B cell (primary cell): ENCODE measurements at places on chromosomes 16 and 17. TPM values are rescaled to one million over a fixed set of nuclear protein-coding genes. Genes with fewer than 3 reads are reported as not detected.

EPN3 gene
- not detected in 2 replicates for polyA plus RNA-seq

CTRB2 gene
- not detected in 2 replicates for polyA plus RNA-seq

TBC1D3L gene
- 3.6 and 43.5 TPM in 2 replicates for polyA plus RNA-seq

TMEM100 gene
- not detected in 2 replicates for polyA plus RNA-seq

CCL15 gene
- not detected in 2 replicates for polyA plus RNA-seq

SLFN14 gene
- polyA plus RNA-seq, result not detected in 2 replicates

- no peak overlapping the region for H3K27ac ChIP-seq
- DNase-seq, result no peak
- H3K36me3 ChIP-seq, result no peaks in the 10 kb centered on the region
- no peak overlapping the region for H3K4me3 ChIP-seq
- peaks cover 21% of the 10 kb centered on the region for H3K4me1 ChIP-seq
Measured at GRCh38 chr17:2211661-2212399, 91.8 kb downstream of the SMG6 start.

DNA sequence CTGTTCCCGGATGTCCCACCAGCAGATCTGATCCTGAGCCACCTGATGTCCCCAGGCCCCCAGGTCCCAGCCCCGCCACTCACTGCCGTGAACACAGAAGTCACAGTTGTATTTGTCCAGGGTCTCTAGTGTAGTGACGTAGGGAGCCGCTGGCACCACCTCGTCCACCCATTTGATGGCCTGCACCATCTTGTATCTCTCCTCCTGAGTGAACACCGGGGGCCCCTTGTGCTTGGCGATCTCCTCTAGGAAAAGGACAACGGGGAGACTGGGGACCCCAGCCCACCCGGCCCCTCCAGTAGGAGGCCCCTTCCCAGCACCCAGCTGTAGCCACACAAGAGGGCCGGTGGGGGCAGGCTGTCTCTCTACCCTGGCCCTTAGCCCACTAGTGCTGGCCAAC lies 2.4 kb downstream of the PCYT2 start:
- peaks cover 35% of the 10 kb centered on the region for H3K36me3 ChIP-seq
- H3K4me3 ChIP-seq, result no peak overlapping the region
- H3K27me3 ChIP-seq, result no peaks in the 10 kb centered on the region
- H3K4me1 ChIP-seq, result peaks cover 14% of the 10 kb centered on the region

- no peak for DNase-seq
- no peak overlapping the region for H3K4me3 ChIP-seq
- H3K27ac ChIP-seq, result no peak overlapping the region
- H3K27me3 ChIP-seq, result no peaks in the 10 kb centered on the region
Measured at GRCh38 chr16:69250081-69250480, 61.1 kb upstream of the VPS4A start.

GRCh38 chr17:59513934-59514841 lies 51.2 kb upstream of the DHX40 start:
- no peaks in the 10 kb centered on the region for H3K4me1 ChIP-seq
- H3K4me3 ChIP-seq, result no peak overlapping the region

DNA sequence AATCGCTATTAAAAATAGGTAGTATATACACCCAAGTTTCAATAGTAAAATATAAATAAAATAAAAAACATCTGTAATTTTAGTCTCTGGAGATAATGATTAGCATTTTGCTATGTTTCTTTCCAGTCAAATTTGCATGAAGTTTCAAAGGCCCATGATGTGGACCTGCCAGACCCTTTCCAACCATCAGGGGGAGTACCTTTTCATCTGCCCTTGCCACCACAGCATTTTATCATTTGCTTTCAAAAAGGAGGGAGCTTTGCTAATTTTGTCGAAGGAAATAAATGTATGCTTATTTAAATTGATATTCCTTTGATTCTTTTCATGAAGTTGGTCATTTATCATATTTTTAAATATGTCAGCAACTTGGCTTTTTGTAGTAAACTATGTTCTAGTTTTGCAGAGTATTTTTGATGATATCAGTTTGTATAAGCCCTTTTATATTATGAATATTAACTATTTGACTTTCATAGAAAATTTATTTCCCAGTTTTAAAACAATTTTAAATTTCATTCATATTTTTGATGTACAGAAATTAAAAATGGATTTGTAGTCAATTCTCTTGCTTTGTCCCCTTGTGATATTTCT lies 115.2 kb upstream of the NETO2 start:
- H3K36me3 ChIP-seq, result peaks cover 10% of the 10 kb centered on the region
- H3K4me1 ChIP-seq, result no peaks in the 10 kb centered on the region
- no peaks in the 10 kb centered on the region for H3K27me3 ChIP-seq
- peak; percentile 27 for DNase-seq
- H3K4me3 ChIP-seq, result no peak overlapping the region
- no peak overlapping the region for H3K27ac ChIP-seq

- DNase-seq, result peak; percentile 74
- no peak overlapping the region for H3K27ac ChIP-seq
- H3K4me1 ChIP-seq, result no peaks in the 10 kb centered on the region
- no peaks in the 10 kb centered on the region for H3K27me3 ChIP-seq
- no peaks in the 10 kb centered on the region for H3K36me3 ChIP-seq
- no peak overlapping the region for H3K4me3 ChIP-seq
Measured at GRCh38 chr17:20116683-20117309, 107.6 kb downstream of the SPECC1 start.

GRCh38 chr16:47991491-47991890 lies 164.3 kb downstream of the ABCC12 start:
- no peaks in the 10 kb centered on the region for H3K4me1 ChIP-seq
- no peak overlapping the region for H3K4me3 ChIP-seq
- DNase-seq, result no peak

DNA sequence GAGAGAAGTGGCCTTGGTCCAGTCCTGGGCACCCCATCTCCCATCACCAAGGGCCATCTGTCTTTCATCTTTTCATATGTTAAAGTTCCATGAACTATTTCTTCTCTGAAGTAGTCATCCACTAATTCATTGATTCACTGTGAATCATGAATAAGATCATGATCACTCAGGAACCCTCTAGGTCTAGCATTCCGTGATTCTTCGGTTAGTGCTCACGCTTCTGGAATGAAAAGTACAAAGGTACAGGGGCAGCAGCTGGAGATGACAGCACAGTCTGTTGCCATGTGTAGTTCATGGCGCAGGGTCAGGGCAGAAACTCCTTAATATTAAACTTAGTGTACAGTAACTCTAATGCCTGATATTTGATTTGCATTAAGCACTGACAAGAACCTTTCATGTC lies 127.1 kb downstream of the CDH13 start:
- DNase-seq, result no peak
- peaks cover 9% of the 10 kb centered on the region for H3K4me1 ChIP-seq
- no peak overlapping the region for H3K4me3 ChIP-seq
- H3K36me3 ChIP-seq, result no peaks in the 10 kb centered on the region

- peak overlapping the region; percentile 77 for H3K27ac ChIP-seq
- H3K4me1 ChIP-seq, result peaks cover 38% of the 10 kb centered on the region
- peak overlapping the region; percentile 72 for H3K4me3 ChIP-seq
- DNase-seq, result no peak
- H3K27me3 ChIP-seq, result no peaks in the 10 kb centered on the region
Measured at GRCh38 chr17:8175795-8176196, 384 bp downstream of the TMEM107 start.

DNA sequence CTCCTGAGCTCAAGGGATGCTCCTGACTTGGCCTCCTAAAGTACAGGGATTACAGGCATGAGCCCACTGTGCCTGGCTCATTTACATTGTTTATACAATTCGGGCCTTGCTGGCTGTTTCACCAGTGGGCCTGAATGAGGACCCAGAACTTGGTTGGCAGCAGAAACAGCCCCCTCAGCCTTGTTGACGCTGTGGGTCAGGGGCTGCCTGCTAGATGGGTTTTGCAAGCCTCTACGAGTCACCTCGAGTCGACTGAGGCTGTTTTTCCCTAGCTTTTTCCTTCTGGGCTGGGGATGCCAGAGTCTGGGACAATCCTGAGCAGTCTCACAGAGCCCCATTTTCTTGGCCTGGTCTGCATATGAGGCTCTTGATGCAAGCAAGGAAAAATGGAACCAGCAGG lies 16.1 kb downstream of the PPL start:
- no peaks in the 10 kb centered on the region for H3K36me3 ChIP-seq
- H3K4me1 ChIP-seq, result no peaks in the 10 kb centered on the region
- DNase-seq, result no peak
- H3K4me3 ChIP-seq, result no peak overlapping the region
- H3K27ac ChIP-seq, result no peak overlapping the region

DNA sequence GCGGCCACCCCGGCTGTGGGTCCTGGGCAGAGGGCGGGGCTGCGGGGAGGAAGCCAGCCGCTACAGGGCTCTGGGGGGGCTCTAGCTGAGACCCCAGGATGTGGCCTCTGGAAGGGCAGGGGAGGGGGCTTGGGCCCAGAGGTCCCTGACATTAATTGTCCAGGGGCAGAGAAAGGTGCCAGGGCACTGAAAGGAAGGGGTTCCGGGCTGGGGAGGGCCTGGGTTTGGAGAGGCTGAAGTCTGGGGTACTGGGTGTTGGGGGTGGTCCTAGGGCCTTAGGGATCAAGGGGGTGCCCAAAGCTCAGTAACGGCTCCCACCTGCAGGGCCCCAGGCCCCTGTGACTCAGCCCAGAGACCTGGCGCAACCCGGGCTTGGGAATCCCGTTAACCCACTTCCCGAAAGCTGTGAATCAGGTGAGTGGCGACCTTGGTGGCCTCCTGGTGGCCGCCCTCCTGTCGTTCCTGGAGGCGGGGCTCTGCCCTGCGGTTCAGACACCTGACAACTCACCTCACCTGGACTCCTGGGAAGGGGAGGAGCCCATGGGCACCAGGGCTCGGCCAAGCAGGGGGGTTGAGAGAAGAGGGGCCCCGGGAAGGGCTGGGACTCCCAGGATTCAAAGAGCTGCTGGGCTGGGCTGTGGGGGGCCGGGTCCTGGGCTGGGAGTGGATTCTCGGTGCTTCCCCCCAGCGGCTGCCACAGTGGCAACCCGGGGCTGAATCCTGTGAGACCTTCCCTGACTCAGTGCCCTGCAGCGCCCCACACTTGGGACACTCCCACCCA lies 465 bp upstream of the PRSS22 start:
- H3K4me3 ChIP-seq, result no peak overlapping the region
- no peak overlapping the region for H3K27ac ChIP-seq
- H3K4me1 ChIP-seq, result peaks cover 13% of the 10 kb centered on the region
- no peaks in the 10 kb centered on the region for H3K36me3 ChIP-seq
- DNase-seq, result no peak
- no peaks in the 10 kb centered on the region for H3K27me3 ChIP-seq

DNA sequence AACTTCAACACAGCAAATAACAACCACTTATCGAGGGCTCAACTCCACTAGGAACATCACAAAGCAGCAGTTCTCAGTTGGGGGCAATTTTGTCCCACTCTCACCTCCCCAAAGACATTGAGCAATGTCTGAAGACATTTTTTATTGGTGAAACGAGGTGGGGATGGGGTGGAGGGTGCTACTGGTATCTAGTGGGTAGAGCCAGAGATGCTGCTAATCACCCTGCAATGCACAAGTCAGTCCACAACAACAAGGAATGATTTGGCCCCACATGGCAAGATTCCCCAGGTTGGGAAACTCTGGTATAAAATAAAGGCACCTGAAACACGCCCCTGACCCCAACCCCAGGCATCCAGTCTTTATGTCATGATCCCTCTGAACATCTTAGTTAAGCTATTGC lies 33.3 kb downstream of the TLE7 start:
- no peaks in the 10 kb centered on the region for H3K36me3 ChIP-seq
- H3K4me3 ChIP-seq, result no peak overlapping the region
- DNase-seq, result no peak

GRCh38 chr17:2303204-2304188 lies at the start of the genes SMG6 and SRR:
SMG6 (minus strand) TSS chr17:2303785; CDS start chr17:2303720, 65 bp downstream.
SRR (plus strand) TSS chr17:2303950; CDS start chr17:2315561, 11,611 bp downstream.
- H3K4me1 ChIP-seq, result peaks cover 6% of the 10 kb centered on the region
- H3K27ac ChIP-seq, result peak within 1 kb of the TSS; percentile 85
- DNase-seq, result peak; percentile 96
- H3K36me3 ChIP-seq, result peaks cover 17% of the 10 kb centered on the region

GRCh38 chr17:75773121-75773807 lies 8.3 kb upstream of the GALK1 start:
- no peak overlapping the region for H3K27ac ChIP-seq
- H3K36me3 ChIP-seq, result peaks cover 4% of the 10 kb centered on the region
- H3K27me3 ChIP-seq, result no peaks in the 10 kb centered on the region
- no peak overlapping the region for H3K4me3 ChIP-seq

GRCh38 chr17:38676706-38677504 lies 2.1 kb upstream of the EPOP start:
- H3K4me3 ChIP-seq, result no peak overlapping the region
- H3K4me1 ChIP-seq, result peaks cover 37% of the 10 kb centered on the region
- no peaks in the 10 kb centered on the region for H3K36me3 ChIP-seq
- no peak overlapping the region for H3K27ac ChIP-seq
- DNase-seq, result peak; percentile 88

DNA sequence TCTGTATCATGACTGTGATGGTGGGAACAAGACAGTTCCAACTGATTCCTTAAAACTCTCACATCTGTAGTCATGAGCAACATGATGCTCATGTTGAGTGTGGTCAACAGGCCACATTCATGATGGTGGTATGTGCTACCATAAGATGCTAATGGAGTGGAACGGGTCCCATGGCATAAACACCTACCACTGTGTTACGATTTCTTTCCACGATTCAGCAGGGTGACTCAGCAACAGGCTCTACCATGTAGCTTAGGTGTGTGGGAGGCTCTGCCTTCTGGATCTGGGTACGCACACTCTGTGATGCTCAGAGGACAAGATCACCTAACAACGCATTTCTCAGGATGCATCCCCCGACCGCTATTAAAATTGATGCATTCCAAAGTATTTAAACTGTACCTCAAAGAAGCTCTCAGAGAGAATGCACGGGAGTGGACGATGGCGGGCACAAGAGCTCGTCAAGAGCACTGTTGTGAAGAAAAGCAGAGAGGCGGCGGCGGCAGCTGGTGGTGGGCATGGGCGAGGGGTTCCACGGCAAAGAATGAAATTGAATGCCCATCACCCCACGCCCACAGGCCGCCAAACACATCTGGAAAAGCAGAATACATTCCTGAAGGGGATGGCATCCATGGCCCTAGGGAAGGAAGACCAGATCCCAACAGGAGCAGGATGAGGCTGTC lies 133.3 kb downstream of the ZNF778 start:
- H3K4me1 ChIP-seq, result peaks cover 4% of the 10 kb centered on the region
- no peaks in the 10 kb centered on the region for H3K27me3 ChIP-seq
- H3K36me3 ChIP-seq, result peaks cover 9% of the 10 kb centered on the region
- no peak for DNase-seq
- H3K27ac ChIP-seq, result no peak overlapping the region

- DNase-seq, result no peak
- no peaks in the 10 kb centered on the region for H3K36me3 ChIP-seq
- no peak overlapping the region for H3K27ac ChIP-seq
- H3K4me3 ChIP-seq, result no peak overlapping the region
- H3K4me1 ChIP-seq, result no peaks in the 10 kb centered on the region
- H3K27me3 ChIP-seq, result no peaks in the 10 kb centered on the region
Measured at GRCh38 chr17:31674305-31674704, 184.7 kb downstream of the COPRS start.
